ENCODE measurements at places on chromosomes 7 and 10.
A peak's percentile ranks its signal among the peaks of the same experiment; 100 is the strongest.

GRCh38 chr10:58546722-58547445, 34.2 kb downstream of the BICC1 start:
- DNase-seq: no peak

- no peak for DNase-seq
Measured at GRCh38 chr10:90227217-90227656, 525.8 kb downstream of the KIF20B start.

DNA sequence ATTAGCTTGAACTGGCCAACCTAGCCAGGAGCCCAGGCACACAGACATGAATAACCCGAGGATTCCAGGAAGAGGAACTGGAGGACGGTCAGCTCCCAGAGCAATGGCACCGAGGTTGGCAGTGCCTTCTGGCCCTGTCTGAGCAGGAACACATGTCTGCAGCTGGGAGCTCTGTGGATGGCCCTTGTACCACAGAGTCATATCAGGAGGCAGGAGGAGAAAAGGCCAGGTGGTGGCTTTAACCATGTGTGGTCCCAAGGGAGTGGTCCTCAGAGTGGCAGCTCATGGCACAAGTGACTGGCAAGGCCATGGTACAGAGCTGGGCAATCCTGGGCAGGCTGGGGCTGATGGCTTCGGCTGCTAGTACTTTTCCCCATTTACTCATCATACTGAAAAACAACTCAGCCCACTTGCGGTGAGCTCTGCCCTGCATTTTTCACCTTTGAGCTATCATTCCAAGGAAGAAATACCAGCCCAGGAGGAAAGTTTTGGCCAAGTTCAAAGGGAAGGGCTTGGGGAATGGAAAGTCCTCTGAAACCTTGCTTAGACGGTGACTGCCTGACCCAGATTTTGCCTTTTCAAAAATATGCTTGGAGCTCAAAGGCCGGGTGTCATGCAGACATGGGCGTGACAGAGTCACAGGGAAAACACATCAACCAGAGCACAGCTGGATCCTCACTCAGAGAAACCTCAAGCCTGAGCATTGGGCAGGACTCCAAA, 25.7 kb upstream of the LOXL4 start:
- peak; percentile 74 for DNase-seq

- DNase-seq: no peak
Measured at GRCh38 chr10:120495226-120496009, 38.4 kb downstream of the PLPP4 start.

DNA sequence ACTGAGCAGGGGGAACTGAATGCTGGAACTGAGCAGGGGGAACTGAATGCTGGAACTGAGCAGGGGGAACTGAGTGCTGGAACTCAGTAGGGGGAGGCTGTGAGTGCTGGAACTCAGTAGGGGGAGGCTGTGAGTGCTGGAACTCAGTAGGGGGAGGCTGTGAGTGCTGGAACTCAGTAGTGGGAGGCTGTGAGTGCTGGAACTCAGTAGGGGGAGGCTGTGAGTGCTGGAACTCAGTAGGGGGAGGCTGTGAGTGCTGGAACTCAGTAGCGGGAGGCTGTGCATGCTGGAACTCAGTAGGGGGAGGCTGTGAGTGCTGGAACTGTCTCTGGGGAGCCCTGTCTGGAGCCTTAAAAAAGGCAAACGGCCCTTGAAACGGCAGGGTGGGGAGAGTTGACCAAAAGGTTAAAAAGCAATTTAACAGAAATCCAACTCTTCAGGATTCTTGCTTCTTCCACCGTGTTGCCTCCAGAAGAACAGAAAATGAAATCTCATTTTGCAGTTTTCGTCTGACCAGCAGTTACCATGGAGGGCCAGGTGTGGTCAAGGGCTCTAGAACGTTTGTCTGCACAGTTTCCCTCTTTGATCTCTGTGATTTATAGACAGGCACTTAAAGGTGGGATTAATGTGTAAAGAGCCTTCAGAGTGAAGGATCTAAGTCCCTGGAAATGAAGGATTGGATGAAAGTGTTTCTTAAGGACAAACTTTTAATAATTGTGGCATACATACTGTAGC, 19.1 kb downstream of the DOCK1 start:
- no peak for DNase-seq

DNA sequence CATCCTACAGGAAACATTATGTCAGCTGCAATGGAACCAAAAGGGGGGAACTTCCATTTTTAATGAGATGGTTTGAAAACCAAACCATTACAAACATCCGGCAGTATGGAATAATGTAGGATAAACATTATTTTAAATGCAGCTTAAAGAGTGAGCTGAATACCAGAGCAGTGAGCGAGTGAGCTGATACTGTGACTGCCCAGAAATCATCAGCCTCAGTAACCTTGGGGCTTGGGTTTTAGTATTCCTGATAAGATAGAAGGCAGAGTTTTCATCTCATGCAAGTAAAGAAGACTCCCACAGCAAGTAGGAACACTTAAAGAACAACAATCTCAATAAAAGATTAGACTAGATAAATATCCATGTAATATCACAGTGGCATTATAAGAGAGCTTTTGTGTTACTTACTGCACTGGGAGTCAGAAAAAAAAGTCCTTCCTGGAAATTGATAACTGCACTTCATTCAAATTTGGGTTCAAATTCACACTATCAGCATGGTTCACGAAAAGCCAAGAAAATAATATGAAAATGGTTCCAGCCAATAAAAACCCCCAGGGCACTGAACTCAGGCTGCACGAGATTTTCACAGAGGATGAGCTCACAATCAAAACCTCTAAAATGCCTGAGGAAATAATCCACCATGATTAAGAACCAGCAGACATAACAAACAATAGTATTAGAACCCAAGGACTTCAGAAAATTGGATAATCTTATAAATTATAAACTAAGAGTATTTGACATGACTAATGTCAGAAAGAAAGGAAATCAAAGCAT, 115.7 kb downstream of the MTPAP start:
- DNase-seq: no peak

GRCh38 chr7:78090616-78091015, 292.0 kb downstream of the PHTF2 start:
- no peak for DNase-seq

DNA sequence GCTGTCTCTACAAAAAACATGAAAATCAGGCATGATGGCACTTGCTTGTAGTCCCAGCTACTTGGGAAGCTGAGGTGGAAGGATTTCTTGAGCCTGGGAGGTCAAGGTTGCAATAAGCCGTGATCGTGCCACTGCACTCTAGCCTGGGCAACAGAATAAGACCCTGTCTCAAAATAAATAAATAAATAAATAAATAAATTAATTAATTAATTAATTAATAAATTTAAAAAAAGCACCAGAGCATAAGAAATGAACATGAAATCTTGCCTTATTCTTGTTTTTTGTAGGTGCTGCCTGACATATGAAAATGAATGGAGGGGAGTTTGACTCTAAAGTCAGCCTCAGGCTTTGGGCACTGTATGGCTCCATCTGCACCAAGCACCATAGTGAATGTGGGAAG, 69.9 kb downstream of the GATA3 start:
- no peak for DNase-seq

- no peak for DNase-seq
Measured at GRCh38 chr7:142194201-142194600, 63.7 kb downstream of the PRSS58 start.

- DNase-seq: no peak
Measured at GRCh38 chr7:90593205-90593604, 2.9 kb upstream of the CDK14 start.

DNA sequence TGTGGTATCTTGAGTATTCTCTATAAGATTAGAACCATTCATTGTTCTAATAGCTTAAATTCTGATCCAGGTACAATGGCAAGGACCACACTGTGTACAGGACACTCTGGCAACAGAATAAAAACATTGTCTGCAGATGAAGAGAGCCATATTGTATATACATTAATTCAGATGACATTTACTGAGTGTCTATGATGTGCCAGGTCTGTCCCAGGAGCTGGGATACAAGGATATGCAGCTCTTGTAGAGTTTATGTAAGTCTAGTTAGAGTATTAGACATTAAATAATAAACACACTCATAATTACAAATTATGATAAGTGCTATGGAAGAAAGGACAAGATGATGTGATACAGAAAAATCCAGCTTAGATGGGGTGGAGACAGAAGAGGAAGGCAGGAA, 184.1 kb downstream of the HIBADH start:
- DNase-seq: no peak

DNA sequence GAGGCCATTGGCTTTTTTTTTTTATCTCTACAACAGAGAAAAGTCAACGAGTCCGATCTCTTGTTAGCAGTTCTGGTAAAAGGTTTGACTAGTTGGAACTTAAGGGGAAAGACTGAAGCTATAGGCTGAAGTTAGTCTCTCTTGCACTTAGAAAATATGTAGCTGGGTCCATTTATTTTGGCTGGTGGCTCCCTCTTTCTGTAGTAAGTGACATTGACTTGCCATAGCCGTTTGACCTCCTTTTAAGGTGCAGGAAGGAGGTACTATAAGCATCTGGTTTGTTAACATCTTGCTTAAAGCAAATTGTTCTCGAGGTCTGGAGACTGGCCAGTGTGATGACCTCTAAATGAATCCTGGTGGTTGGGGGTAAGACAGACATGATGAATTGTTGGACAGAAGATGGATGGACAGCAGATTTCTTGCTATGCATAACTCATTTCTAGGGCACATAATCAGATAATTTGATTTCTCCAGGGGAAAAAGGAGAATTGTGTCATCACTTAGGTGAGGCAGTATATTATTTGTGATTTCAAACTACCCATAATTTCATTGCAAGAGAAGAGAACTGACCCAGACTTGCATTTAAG, 356.3 kb upstream of the GALNT17 start:
- DNase-seq: no peak

- DNase-seq: no peak
Measured at GRCh38 chr10:35912615-35913569, 270.8 kb upstream of the FZD8 start.

- no peak for DNase-seq
Measured at GRCh38 chr10:90872648-90873020, 860 bp downstream of the RPP30 start.

- DNase-seq: no peak
Measured at GRCh38 chr7:157579425-157579824, 242.6 kb downstream of the DNAJB6 start.

GRCh38 chr7:4025694-4026615, 656.1 kb upstream of the FOXK1 start:
- DNase-seq: no peak

GRCh38 chr7:151249034-151249731, 689 bp upstream of the SMARCD3 start:
- no peak for DNase-seq

- DNase-seq: no peak
Measured at GRCh38 chr7:5231811-5232484, 41.9 kb downstream of the WIPI2 start.

GRCh38 chr10:89888321-89889070, 187.1 kb downstream of the KIF20B start:
- DNase-seq: no peak

- peak; percentile 81 for DNase-seq
Measured at GRCh38 chr10:132707776-132708171, 78.2 kb downstream of the NKX6-2 start.

DNA sequence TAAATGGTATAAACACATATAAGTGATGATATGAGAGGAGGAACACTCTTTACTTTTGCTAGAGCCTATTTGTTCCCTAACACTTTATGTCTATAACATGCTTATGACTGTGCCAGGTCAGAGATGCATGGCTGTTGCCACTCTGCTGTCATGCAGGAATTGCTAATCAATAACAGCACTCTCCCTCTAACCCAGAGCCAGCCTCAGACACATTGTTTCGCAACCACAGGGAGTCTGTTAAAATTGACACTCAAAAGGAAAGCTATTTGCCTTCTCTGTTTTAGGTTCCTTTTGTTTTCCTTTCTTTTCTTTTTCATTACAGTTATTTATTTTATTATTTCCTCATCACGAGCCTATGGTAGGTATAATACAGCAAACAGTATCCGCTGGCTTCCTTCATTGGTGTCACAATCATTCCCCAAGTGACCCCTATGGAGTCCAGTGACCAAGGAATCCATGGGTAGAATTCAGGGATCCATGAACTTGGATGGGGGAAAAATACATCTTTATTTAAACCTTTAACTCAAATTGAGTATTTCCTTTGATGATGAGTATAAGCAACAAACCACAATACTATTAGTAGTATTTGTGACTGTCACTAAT, 6.8 kb downstream of the PON2 start:
- DNase-seq: no peak

- DNase-seq: no peak
Measured at GRCh38 chr10:113057948-113058522, 108.0 kb downstream of the TCF7L2 start.

DNA sequence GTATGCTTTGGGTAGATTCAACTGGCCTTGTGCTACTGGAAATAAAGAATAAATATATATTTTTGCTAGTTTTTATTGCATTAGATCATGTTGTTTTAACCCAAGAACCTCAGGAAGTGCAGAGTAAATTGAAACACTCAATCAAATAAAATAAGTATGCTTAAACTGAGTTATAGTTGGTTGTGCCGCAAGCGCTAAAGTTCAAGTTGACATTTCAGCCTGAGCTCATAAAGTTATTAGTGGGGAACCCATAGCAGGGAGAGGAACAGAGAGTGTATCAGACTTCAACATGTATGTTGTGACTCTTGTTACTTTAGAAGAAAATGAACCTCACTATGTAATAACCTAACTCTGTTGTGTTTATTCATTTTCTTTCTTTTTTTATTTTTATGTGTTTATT, 25.2 kb upstream of the BAMBI start:
- DNase-seq: no peak

- no peak for DNase-seq
Measured at GRCh38 chr7:130793855-130794618, 60.0 kb upstream of the KLF14 start.

DNA sequence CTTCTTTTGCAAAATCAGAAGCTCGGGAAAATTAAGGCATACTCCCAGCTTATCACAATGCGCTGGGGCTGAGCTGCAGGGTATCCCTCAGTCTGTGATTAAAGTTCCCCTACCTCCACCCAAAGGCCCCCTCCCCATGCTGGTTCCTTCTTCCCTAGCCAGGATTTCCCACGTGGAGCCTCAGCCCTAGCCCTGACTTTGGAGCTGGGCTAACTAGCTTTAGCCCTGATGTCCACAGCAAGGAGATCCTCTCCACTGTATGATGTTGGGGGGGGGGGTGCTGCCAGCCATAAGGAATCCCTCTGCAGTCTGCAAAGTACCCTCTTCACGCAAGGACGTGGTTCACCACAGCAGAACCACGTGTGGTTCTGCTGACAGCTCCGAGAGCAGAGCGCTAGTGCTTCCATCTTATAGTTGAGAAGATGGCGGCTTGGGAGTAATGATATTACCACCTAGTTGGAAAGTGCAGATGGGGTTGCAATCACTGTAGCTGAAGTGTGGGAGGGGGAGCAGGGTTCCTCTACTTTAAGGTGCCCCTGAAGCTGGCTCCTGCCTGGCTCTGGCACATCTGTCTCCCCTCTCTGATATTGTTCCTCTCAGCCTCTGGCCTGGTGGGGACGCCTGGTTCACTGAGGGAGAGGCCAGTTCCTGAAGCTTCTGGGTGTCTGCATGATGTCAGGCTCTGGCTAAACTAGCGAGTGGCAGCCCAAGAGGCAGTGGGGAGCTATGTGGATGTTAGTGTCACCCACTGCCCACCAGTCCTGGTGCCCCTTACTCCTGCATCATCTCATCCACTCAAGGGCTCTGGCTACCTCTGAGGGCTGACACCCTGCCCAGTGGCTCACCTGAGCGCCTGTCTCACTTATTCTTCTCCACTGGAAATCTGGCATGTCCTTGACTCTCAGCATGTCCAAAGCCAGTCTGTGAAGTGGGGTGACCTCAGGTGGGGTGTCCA, 270.7 kb downstream of the RPS24 start:
- peak; percentile 84 for DNase-seq

GRCh38 chr7:24755541-24756407, 1.5 kb downstream of the GSDME start:
- no peak for DNase-seq

All from mesenteric fat pad (tissue), 1 donor.